ENCODE measurements at places on chromosomes 4 and X.
A peak's percentile ranks its signal among the peaks of the same experiment; 100 is the strongest.

DNA sequence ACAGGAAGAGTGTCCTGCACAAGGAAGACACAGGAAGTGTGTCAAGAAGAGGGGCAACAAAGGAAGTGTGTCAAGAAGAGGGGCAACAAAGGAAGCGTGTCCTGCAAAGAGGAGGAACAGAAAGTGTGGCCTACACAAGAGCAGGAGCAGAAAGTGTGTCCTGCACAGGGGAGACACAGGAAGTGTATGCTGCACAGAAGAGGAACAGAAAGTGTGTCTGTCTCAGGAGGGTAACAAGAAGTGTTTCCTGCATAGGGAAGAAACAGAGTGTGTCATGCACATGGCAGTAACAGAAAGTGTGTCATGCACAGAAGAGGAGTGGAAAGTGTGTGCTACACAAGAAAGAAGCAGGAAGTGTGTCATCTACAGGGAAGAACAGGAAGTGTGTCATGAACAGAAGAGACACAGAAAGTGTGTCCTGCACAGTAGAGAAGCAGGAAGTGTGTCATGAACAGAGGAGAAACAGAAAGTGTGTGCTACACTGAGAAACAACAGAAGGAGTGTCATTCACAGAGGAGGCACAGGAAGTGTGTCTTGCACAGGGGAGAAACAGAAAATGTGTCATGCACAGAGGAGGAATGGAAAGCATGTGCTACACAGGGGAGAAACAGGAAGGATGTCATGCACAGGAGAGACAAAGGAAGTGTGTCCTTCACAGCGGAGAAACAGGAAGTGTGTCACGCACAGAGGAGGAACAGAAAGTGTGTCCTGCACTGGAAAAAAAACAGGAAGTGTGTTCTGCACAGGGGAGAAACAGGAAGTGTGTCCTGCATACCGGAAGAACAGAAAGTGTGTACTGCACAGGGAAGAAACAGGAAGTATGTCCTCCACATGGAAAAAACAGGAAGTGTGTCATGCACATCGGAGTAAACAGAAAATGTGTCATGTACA, 526.4 kb upstream of the PRKX start:
- DNase-seq, result no peak

GRCh38 chr4:185142564-185142911, 528 bp upstream of the SLC25A4 start:
- DNase-seq, result peak; percentile 1

DNA sequence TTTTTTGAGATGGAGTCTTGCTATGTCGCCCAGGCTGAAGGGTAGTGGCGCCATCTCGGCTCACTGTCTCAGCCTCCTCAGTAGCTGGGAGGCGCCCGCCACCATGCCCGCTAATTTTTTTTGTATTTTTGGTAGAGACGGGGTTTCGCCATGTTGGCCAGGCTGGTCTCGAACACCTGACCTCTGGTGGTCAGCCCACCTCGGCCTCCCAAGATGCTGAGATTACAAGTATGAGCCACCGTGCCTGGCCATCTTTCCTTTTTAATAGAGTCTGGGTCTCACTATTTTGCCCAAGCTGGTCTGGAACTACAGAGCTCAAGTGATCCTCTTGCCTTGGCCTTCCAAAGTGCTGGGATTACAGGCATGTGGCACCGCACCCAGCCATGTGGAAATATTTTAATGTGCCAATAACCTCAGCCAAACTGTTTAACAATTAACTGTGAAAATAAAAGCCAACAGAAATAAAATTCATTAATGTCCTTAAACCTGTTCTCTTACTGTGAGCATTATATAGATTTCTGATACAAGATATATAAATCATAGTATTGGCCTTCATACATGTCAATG, 16.3 kb downstream of the PDS5A start:
- DNase-seq, result no peak

DNA sequence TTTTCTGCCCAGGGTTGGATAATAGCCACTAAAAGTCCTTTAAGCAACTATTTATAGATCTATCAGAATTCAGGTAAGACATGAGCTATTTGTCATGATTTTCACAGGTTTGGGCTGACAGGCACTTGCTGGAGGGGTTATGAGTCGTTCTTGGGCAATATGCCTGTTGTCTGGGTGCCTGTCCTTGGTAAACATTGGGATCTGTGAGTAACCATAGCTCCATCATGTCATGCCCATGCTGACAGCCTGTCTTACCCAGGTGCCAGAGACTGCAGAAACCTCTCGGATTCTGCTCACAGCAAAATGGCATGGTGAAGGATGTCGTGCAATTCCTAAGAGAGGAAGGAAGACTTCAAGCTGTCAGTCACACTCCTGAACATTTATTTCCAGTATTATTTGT, 116.0 kb upstream of the PUDP start:
- DNase-seq, result no peak

DNA sequence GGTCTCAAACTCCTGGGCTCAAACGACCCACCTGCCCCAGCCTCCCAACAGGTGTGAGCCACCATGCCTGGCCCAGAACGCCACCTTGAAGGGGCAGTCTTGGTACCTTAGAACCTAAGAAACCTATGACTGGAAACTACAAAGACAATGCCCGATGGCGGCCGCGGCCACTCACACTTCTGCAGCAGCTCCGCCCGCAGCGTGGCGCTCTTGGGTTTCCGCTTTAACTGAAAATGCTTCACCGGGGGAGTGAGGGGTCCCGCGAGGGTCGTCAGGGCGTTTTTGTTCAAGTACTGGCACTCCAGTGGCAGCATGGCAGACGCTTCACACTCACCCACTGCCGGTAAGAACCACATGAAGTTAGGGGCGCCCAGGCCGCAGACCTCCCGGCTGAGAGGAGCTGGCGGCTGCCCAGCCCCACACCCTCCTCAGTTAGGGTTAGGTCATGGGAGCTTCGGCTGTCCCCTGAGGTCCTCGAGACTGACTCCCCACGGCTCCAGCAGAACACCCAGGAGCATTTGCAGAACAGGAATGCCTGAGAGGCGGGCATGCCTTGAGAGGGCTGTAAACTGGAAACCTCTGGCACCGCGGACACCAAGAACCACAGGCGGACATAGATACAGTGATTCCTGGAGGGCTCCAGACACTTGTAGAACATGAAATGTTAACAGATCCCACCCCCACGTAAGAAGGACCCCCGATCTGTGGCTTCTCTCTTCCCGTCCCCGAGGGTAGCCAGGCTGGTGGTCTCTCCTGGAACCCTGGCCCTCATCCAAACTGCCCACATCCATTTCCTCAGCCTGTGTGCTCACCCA, 19.0 kb downstream of the NELFA start:
- DNase-seq, result no peak

DNA sequence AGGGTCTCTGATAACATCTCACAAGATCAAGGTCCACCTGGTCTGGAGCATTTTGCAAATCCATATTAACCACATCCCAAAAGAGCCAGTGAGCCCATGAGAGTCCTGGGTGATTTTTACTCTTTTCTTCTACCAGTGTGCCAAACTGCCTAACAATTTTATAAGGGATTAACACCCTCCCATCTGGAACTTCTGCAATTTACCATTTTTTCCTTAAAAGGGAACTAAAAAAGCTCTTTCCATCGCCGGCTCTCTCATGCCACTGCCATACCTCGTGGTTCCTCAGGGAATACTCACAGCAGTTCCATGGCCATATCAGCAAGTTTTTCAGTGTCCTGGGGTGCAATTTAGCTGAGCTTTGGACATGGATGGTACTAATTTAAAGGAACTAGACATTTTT, 55.7 kb downstream of the SEPSECS start:
- no peak for DNase-seq

DNA sequence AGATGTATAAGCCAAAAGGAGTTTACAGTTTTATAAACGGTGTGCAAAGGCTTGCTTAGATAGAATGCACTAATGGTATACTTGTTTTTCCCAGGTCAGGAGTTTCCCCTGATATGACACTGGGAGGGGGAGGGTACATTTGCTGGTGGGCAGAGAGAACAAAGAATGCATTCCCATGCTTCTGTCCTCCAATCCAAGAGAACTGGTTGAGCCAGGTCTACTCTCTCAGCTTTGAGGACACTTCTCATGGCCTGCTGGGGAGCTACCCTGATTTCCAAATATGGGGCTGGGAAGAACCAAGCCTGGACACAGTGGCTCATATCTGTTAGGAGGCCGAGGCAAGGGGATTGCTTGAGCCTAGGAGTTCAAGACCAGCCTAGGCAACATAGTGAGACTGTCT, 3.3 kb upstream of the GPC4 start:
- DNase-seq, result no peak

GRCh38 chr4:174292473-174292872, 8.8 kb downstream of the CEP44 start:
- DNase-seq, result no peak

- no peak for DNase-seq
Measured at GRCh38 chrX:2474963-2475726, 25.6 kb downstream of the DHRSX start.

GRCh38 chrX:149641835-149642234, 10.2 kb upstream of the TMEM185A start:
- no peak for DNase-seq

Data from NCI-H1092 (cell line).